A375 (cell line): ENCODE measurements at places on chromosomes 5 and 9. TPM values are rescaled to one million over a fixed set of nuclear protein-coding genes. Genes with fewer than 3 reads are reported as not detected.

SLC12A2 gene
- 27.2 and 31.5 TPM in 2 replicates for total RNA-seq

ZNF366 gene
- not detected in 2 replicates for total RNA-seq

IL13 gene
- total RNA-seq: 0.42 TPM in 1 of 2 replicates, not detected in the other

HMHB1 gene
- not detected in 2 replicates for total RNA-seq

CRHBP gene
- total RNA-seq: 0.50 and 0.53 TPM in 2 replicates

PRUNE2 gene
- total RNA-seq: 0.16 and 0.38 TPM in 2 replicates

DUSP1 gene
- 27.6 and 28.0 TPM in 2 replicates for total RNA-seq

SLC46A2 gene
- not detected in 2 replicates for total RNA-seq

SPATA6L gene
- 2.1 and 2.3 TPM in 2 replicates for total RNA-seq

GFPT2 gene
- total RNA-seq: 32.9 and 37.4 TPM in 2 replicates

DOCK8 gene
- 1.5 and 1.9 TPM in 2 replicates for total RNA-seq
